Forelimb muscle (tissue), 1 donor: ENCODE measurements at places on chromosomes 11 and 22. TPM values are rescaled to one million over a fixed set of nuclear protein-coding genes. Genes with fewer than 3 reads are reported as not detected.

Gene GSTT2
- 0.32 TPM for polyA plus RNA-seq

Gene LDHAL6A
- 0.14 TPM for polyA plus RNA-seq

Gene SCGB1A1
- not detected for polyA plus RNA-seq

Gene DBX1
- polyA plus RNA-seq = 5.3 TPM

Gene APOA5
- polyA plus RNA-seq = not detected

Gene TMPRSS4
- 0.10 TPM for polyA plus RNA-seq

Gene ANKK1
- 0.16 TPM for polyA plus RNA-seq

Gene RFPL1
- not detected for polyA plus RNA-seq

Gene LTBP3
- polyA plus RNA-seq = 131 TPM

Gene MTMR2
- polyA plus RNA-seq = 23.6 TPM

Gene SYT13
- polyA plus RNA-seq = 0.30 TPM

Gene DCDC1
- polyA plus RNA-seq = 0.29 TPM

Gene MMP3
- polyA plus RNA-seq = not detected

Gene TESMIN
- polyA plus RNA-seq = 0.53 TPM

DNA sequence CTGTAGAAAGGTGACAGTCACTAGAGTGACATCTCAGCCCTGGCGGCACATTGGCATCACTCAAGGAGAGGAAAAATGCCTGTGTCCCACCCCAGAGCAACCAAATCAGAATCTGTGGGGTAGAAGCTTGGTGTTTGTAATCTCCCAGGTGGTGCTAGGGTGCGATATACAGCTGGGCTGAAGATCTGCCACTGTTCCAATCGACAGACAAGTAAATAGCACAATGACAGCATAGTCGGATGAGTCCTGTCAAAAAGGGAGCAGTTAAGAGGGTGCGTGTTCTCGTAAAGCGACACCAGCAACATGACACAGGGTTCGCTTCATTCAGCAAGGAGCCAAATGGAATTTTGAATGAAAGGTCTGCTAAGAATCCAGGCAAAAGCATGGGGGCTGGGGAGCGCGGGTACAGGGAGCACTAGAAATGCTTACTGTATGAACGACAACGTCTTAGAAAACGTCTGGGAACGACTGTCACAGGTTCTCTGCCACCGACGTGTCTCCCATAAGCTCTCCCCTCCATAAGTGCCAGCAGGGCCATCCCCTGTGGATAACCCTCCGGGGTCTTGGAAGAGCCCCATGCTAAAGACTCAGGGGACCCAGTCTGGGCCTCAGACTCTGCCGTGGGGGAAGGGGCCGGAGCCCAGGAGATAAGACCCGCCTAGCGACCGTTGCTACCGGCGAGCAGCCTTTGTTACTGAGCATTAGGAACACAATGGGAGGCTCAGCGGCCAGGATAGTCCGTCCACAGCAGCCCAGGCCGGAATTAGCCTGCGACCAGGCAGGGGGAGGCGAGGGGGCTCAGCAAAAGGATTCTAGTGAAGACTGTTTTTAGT is 20.8 kb downstream of the ADA2 start:
- DNase-seq = no peak

- DNase-seq = no peak
Measured at GRCh38 chr22:19525116-19525660, 978 bp upstream of the CLDN5 start.

DNA sequence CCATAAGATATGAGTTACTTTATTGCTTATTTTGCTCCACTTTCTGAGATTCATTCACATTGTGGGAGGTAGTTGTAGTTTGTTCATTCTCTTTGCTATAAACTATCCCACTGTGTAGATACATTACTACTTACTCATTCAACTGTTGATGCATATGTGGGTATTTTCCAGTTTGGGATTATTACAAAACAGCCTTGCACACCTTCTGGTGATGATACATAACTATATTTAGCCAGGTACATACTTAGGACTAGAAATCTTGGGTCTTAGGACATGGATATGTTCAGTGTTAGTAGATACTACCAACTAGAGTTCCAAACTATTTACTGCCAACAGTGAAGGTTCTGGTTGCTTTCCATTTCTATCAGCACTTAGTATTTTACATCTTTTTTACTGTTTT is 37.8 kb downstream of the BTG4 start:
- DNase-seq = no peak

DNA sequence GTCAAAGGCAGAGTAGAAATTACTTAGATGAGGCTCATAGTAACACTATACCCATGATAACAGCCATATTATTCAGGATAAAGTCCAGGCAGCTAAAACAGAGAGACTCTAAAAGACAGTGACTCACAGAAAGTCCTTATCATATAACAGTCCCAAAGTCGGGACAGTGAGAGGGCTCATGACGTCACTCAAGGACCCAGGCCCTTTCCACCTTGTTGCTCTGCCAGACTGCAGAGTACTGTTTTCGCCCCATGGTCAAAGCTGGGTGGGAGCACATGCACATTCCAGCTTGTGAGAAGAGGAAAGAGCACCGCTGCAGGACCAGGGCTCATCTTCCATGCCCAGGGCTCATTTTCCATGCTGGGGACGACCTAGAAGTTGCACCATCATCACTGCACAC is 29.4 kb upstream of the NUP50 start:
- DNase-seq = no peak

DNA sequence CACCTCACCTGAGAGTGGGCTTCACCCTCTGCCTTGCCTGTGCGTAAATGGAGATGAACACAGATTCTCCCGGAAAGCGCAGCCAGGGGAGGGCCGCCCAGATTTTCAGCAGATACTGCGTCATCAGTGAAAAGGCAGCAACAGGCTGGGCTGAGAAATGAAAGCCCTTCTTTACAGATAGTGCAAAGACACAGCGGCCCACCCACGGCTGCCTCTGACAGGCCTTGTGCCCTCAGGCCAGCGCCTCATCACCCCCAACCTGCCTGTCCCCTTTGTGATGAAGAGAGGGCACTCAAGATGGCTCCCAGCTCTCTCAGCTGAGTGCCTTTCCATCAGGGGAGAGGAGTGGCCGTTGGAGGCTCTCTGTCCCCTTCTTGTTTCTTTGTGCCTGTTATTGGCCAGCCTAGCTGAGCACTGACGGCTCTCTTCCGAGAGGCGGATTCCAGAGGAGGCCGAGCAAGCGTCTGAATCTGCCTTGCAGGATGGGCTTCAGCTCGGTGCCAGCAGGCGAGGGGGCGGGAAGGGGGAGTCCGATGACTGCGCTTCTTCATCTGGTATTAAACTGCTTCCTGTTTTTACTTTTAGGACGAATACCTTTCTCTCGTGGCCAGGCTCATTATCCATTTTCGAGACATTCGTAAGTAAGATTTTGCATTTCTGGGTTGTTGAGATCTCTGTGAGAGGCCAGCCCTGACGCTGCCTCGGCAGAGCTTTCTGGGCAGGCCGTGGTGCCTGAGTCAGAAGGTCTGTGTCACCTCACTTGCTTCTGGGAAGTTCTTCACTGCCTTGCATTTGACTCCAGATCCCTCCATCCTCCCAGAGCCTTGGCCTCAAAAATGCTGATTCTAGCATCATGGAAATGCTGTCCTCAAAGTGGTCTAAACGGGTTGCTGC is 43.7 kb downstream of the MED15 start:
- DNase-seq = no peak

- DNase-seq = no peak
Measured at GRCh38 chr22:45292731-45293442, 8.1 kb downstream of the UPK3A start.

GRCh38 chr22:36253523-36254490 is 874 bp downstream of the APOL1 start:
- no peak for DNase-seq

GRCh38 chr11:28834877-28835276 is 726.7 kb downstream of the METTL15 start:
- DNase-seq = no peak

- DNase-seq = no peak
Measured at GRCh38 chr11:10381736-10382135, 73.3 kb upstream of the AMPD3 start.

- no peak for DNase-seq
Measured at GRCh38 chr11:69922596-69923111, 103.4 kb upstream of the FGF3 start.

DNA sequence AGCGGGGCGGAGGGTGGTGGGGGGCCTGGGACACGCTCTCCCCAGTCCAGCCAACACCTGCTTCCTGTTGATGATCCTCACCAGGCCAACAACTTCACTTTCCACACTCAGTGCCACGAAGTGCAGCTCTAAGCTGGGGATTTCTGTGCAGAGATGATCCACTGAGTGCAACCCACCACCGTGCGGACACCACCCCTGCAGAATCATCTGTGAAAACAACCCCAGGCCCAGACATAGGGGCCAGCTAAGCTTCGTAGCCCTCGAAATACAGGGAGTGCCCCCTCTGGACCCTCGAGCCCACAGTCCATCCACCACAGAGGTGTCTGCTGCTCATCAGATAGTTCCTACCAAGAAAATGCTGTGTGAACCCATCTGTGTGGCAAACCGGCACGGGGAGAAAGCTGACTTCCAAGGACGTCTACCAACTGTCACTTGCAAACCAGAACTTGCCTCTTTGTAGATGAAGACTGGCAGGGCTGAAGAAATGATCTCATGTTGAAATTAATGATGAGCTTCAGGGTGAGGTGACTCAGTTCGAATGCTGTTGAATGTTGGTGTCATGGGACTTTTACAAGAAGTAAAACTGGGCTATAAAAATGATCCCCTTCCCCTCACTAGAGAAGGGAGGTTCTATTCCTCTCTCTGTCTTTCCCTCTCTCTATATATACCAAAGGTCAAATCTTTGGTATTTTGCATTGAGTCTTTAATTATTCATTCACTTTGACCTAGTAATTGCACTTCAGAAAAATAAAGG is 73.4 kb downstream of the MYEOV start:
- no peak for DNase-seq

DNA sequence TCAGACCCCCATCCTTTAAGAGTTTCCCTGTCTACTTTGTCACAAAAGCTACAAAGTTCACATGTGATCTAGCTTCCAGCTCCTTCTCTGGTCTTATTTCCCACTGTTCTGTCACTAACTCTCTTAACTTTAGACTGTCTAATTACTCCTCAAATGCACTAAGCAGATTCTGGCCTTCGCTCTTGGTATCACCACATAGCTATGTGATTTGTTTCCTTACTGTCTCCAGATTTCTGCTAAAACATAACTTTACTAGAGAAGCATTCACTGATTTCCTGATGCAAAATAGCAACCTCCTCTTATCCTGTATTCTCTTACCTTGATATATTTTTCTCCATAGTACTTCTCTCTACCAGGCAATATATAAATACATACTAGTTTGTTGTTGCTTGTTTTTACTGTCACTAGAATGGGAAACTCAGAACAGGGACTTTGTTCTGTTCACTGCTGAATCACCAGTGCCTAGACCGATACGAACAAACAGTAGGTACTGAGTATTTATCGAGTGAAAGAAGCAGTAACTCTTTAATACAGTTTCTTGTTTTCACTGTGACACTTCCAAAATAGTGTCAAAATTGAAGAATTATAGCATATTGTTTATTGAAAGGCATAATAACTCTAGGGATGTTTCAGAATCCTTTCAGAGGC is 205.6 kb downstream of the DDX10 start:
- DNase-seq = no peak

- DNase-seq = no peak
Measured at GRCh38 chr22:37581504-37581903, 1.6 kb upstream of the LGALS2 start.

- no peak for DNase-seq
Measured at GRCh38 chr11:92199991-92200390, 24.6 kb upstream of the FAT3 start.

- no peak for DNase-seq
Measured at GRCh38 chr11:96132437-96132836, 208.5 kb upstream of the MTMR2 start.

DNA sequence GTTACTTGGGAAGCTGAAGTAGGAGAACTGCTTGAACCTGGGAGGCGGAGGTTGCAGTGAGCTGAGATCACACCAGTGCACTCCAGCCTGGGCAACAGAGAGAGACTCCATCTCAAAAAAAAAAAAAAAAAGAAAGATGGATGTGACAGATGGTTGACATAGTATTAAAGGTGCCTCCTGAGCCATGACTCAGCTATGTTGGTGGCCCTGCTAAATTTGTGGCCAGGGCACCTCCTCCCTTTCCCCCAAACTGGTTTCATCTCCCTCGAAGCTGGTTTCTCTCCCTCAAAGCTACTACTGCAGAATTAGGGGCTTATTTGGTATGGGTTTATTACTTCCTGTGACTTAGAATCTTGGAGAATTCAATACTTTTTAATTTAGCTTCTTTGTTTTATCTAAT is 31.5 kb downstream of the SDHD start:
- no peak for DNase-seq

DNA sequence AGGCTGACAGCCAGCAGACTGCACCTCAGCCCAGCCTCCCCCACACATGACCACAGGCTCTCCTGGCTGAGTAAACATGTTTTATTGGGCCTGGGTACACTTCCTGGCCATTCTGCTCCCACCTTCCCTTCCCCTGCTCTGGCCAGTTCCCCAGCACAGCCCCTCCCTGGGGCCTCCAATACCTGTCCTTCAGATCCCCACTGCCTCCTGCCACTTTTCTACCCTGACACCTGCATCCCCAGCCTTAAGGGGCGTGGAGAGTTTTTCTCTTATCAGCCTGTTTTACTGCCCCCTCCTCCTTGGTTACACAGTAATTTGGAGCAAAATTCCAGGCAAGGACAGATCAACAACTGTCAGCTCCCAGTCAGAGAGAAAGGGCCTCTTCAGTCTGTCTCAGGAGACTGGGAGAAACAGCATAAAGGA is at the start of gene ISX:
Gene ISX, plus strand, starts transcription at position 363 of the 423 bp plus-strand sequence. CDS start 930 bp downstream, outside the sequence.
- no peak for DNase-seq

DNA sequence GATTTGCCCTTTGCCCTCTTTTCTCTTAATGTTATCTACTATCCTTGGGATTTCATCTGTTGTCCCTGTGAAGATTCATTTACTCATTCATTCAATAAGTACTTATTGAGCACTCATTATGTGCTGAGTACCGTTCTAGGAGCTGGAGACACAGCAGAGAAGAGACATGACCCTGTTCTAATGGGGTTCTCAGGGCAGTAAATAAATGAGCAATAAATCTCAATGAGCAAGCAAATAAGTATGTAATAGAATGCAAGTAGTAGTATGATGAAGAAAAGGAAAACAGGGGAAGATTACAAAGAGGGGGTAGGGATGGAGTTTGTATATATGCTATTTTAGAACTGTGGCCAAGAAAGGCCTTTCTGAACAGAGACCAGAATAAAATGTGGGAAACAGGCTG is 34.2 kb upstream of the NRIP3 start:
- no peak for DNase-seq

DNA sequence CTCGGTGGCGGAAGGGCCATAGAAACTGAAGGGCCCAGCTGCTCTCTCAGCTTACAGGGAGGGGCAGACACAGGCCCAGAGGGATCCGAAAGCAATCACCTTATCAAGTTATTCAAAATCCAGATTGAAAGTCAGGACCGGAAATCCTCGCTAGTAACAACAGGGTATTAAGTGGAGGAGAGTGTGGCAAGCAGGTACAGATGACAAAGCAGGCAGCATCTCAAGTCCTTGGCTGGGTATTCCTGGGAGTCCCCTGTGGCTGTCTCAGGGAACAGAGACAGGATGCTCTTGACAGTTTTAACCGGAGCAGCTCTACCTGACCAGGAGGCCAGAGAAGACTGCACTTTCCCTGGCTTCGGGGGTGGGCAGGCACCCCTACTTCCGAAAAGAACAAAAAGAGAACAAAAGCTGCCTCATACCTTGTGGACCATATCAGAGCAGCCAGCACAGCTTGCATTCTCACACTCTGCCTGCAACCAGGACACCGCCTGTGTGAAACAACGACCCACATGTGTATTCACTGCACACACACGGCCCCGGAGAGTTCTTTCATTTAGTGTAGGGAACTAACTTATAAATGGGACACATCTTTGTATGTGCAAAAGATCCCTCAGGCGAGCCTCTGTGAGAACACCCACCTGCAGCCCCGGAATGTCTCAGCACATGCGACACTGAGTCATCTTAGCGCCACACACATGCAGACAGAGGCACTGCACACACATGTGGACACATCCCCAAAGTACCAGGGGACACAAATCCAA is 78.3 kb downstream of the MICAL3 start:
- DNase-seq = no peak

- no peak for DNase-seq
Measured at GRCh38 chr11:112292188-112292587, 31.5 kb upstream of the PLET1 start.
